ENCODE measurements at places on chromosomes 16 and 17.

DNA sequence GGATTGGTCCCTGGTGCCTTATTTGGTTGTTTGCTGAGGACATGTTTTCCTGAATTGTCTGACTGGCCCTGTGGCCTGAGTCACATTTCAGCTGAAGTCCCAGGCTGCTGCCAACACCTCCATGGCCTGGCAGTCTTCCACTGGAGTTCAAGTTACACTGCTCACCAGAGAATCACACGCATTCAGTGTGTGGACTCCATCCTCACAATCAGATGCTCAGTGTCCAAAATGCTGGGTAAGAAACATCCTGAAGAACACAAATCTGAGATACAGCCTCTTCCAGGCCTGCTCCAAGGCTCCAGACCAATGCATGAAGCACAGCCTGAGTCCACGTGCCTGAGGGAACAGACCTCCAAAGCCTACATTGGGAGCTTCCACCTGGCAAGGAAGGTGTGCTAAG is 19.2 kb downstream of the CD300LB start:
- no peak for DNase-seq

- no peak for DNase-seq
Measured at GRCh38 chr17:17079336-17079735, 37.1 kb downstream of the MPRIP start.

DNA sequence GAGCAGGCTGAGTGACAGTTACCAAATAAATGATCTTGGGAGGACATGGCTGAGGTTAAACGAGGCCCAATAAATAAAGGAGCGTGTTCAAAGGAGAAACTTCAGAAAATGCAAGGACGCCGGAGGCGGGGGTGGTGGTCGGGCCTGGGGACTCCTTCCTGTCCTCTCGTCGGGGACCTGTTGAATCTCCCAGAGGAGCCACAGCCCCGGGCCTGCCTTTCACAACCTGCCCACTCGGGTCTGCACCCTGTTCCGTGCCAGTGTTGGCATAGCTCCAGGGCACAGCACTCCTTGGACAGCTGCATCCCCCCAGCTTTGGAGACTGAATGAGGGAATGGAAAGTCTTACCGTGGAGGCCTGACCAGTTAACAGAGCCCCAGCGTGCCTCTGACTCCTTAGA is 8.1 kb upstream of the TBX4 start:
- no peak for DNase-seq

- DNase-seq: no peak
Measured at GRCh38 chr16:55476625-55477533, 2.1 kb upstream of the MMP2 start.

DNA sequence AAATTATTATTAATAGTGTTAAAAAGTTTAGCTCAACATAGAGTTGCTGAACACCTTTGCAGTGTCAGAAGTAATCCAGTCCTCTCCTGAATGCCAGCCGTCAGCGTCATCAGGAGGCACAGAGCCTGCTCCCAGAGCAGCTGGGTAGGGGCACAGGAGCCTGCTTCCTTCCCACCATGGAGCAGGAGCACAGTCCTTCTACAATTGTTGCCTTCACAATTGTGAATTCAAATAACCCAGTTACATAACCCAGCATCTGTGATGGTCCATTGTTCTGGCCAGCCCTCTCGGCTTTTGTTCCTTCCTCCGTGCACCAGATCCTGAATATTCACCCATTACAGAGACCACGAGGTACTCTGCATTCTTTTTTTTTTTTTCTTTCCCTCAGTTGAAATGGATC is 393.9 kb upstream of the MAF start:
- DNase-seq: peak; percentile 72

DNA sequence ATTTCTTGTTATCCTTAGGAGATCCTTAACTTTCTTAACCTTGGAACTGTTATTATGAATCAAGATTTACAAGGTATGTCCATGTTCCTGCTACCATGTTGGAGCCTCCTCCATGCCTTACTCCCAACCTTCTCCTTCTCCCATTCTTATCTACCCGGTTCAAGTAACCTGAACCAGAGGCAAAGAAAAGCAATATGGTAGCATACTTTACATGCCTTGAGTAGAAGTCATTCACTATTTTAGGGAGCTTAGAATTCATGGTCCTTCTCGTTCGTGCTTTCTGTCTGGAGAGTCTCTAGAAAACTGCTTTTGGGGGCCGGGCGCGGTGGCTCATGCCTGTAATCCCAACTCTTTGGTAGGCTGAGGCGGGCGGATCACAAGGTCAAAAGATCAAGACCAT is 37.7 kb downstream of the LDHD start:
- DNase-seq: no peak

DNA sequence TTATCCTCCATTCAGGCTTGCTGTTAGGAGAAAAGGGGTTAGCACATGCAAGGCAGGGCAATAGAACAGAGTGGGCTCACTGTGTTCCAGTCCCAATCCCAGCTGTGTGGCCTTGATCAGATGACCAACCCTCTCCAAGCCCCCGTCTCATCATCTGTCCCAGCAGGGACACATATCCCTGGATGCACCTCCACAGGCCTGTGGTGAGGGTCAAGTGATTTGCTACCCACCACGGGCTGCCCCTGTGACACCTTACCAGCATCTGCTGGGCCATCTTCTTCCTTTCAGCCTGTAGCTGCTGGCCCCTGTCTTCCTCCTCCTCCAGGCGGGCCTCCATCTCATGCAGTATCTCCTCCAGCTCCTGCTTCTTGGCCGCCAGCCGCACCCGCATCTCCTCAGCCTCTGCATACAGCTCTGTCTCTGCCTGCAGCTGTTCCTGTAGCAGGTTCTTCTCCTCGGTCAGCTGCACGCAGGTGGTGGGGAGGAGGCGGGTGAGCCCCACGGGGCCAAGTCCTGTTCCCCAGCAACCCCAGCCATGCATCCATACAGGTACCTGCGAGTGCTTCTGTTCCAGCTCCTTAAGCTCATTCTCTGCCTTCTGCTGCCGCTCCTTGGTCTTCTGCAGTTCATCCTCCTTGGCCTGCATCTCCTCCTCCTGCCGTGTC is 91.3 kb downstream of the NDE1 start:
- DNase-seq: no peak

DNA sequence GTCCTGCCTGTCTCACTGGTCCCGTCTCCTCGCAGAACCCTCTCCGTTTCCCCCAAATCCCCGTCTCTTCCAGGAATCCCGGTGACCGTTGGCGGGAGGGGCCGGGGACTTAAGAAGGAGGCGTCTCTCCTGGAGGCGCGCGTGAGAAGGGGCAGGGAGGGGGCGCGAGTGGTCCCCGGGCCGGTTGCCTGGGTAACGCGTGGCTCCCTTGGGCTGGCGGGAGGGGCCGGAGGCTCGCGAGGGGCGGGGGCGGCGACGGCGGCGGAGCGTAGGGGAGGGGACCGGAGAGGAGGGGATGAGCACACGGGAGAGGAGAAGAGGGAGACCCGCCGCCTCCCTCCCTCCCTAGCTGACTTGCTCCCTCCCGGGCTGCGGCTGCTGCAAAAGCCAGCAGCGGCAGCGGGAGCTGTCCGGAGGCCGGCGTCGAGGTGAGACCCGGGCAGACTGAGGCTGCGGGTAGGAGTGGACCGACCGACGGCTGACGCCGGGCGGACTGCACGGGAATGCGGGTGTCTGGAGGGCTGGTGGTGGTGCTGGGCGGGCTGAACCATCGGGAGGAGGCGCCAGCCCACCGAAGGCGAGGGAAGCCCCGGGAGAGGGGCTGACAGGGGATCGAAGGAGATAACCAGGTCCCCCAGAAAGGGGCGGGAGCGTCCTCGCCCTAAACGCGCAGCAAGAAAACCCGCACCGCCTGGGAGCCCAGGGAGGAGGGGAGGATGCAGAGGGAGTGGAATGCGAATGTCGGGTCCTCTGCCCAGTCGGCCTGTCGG is at the start of gene PRRT2:
PRRT2 (plus strand) TSS at position 298 of the 770 bp plus-strand sequence. CDS start 862 bp downstream, outside the sequence.
- peak; percentile 48 for DNase-seq

DNA sequence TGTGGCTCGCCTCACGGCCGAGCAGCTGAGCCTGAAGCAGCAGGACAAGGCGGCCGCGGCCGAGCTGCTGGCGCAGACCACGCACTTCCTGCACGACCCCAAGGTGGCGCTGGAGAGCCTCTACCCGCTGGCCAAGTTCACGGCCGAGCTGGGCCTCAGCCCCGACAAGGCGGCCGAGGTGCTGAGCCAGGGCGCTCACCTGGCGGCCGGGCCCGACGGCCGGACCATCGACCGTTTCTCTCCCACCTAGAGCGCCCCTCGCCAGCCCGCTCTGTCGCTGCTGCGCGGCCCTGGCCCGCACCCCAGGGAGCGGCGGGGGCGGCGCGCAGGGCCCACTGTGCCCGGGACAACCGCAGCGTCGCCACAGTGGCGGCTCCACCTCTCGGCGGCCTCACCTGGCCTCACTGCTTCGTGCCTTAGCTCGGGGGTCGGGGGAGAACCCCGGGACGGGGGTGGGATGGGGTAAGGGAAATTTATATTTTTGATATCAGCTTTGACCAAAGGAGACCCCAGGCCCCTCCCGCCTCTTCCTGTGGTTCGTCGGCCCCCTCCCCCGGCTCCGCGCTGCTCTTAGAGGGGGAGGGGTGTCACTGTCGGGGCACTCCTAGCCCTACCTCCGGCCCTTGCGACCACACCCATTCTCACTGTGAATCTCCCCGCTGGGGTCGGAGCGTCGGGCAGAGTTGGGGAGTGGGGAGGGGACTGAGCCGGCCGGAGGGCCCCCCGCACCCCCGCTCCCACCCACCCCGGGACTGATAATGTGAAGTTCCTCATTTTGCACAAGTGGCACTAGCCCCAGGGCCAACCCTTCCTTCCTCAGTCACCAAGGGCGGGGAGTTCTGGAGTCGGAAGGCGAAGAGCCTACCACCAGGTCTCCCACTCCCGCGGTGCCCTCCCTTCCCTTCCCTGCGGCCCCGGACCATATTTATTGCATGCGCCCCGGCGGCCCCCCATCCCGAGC is 4.0 kb downstream of the HIC1 start:
- no peak for DNase-seq

DNA sequence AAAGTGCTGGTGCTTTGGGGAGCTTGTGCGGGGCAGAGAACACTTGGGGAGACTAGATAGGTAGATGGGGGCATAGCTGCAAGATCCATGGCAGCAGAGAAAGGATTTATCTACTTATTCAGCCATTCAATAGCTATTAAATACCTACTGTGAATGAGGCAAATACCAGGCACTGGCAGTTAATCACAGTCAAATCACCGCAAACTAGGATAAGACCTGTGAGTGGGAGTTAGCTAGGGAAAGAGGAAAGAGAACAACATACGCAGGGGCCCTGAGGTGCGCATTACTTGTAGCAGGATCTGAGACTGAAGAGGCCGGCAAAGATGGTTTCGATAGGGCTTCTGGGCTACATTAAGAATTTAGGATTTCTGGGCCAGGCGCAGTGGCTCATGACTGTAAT is 3.8 kb upstream of the ALKBH5 start:
- no peak for DNase-seq

DNA sequence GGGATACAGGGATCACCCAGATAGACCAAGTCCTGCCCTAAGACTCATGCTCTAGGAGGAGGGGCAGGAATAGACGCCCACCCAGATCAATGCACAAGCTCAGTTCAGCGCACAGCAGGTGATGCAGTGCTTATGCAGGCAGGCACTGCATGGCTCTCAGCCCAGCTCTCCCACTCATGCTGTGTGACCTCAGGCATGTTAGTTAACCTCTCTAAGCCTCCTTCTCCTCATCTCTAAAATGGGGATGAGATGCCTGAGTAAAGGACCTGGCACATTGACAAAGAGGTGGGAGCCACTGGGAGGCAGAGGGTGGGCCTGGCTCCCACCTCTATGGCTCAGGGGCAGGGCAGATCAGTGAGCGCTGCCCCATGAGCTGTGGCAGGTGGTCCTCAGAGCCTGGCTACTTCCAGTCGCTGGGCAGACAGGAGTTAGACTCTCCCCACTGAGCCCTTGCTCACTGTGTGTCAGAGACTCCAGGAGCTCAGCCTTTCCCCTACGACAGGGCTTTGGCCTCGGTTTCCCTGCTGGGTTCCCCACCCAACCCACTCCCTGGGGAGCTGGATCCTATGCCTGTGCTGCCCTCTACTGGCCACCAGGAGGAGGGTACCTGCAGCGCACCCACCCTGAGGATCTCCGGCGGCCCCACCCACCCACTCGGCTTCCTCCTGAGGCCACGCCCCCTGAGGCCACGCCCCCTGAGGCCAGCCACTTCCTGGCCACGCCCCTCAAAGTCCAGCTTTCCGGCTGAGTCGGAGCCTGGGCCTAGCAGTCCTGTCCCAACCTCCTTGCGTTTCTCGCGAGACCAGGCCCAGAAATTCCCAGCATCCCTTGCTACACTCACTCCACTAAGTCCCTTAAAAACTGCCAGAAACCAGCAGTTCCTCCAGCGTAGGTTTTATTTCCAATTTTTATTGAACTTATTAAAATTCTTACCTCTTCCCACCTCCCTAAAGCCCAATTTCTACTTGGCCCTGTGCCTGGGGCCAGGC is 196.1 kb downstream of the GSG1L start:
- DNase-seq: no peak

GRCh38 chr17:7573324-7574080 is 5.9 kb upstream of the CD68 start:
- peak; percentile 83 for DNase-seq

DNA sequence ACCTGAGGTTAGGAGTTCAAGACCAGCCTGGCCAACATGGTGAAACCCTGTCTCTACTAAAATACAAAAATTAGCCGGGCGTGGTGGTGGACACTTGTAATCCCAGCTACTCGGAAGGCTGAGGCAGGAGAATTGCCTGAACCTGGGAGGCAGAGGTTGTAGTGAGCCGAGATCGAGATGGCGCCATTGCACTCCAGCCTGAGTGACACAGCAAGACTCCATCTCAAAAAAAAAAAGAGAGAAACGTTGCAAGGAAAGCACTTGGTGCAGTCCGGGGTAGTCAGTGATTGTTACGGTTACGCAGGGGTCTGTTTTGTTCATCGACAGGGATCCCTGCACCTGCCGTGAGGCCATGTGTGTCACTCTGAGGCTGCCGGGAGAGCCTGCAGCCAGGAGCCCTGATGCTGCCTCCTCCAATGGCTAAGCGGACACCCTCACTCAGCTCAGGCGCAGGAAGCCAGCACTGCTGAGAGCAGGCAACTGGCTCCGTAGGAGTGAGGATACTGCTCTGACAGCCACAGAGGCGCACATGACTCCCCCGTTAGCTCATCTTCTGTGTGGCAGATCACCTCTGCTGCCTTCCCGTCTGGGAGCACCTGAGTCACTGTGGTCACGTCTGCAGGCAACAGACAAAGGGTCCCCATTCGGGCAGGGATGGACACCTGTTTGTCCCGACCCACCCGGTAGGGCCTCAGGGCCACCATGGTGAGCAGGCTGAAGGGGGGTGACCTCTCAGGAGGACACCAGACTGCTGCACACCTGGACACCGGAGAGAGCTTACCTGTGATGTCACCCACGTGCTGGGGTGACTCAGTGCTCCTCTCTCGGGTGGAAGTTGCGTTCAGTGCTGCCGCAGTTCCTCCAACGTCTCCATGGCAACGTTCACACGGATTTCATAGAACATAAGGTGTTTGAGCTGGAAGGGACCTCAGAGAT is 5.2 kb upstream of the RAB26 start:
- no peak for DNase-seq

- DNase-seq: no peak
Measured at GRCh38 chr16:1261131-1261892, 5.4 kb downstream of the TPSD1 start.

Data from amygdala (tissue), 56 donors.